ENCODE measurements at places on chromosomes 3 and 15.

DNA sequence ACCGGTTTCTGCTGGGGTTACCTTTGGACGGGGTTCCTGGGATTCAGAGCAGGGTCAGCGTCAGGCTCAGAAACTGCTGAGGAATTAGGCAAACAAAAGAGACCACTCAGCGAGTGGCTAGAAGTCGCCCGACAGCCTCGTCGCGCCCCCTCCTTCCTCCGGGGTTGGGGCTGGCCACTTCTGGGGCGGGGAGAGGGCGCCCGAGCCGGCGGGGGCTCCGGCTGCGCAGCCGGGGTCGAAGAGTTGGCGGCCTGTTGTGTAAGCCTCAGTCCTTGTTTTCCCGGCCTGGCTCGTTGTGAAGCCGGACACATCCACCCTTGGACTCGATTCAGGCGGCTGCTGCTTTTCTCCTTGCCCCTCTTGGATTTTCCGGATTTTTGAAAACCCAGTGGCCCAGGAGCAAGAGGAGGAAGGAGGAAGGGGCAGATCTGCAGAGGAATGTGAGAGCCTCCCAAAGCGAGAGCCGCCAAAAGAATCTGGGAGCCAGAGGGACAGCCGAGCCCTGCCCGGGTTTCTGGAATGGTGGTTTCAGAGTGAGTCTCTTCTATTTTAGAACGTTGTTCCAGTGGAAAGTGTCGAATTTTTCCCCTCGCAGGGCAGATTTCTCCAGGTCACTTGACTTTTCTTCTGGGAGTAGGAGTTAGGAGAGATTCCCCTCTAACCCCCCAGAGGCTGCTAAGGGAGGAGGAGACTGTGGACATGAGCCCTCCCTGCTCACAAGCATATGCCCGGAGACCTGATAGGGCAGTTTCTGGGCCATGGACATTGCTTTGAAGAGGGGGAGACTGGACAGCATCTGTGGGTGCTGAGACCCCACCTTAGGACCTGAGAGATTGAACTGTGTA lies 666 bp downstream of the SNX33 start:
- no peak for DNase-seq

GRCh38 chr15:100966997-100967396 lies 47.8 kb downstream of the LRRK1 start:
- no peak for DNase-seq

DNA sequence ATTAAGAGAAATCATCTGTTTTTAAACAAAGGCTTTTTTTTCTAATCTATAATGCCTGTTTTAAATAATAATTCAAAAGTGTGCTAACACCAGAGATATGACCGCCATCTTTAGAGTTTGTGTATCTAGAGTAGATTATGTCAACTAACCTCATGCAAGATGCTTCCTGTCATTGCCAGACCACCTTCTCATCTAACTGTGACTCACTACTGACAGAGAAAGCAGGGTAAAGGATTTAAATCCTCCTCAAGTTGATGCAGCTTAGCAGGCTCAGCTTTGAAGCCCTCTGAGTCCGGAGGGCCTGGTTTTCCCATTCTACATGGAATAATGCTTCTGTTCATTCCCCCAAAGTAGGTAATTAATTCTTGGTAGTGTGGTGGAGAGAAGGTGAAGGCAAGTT lies 108.5 kb downstream of the ECT2 start:
- DNase-seq, result no peak

DNA sequence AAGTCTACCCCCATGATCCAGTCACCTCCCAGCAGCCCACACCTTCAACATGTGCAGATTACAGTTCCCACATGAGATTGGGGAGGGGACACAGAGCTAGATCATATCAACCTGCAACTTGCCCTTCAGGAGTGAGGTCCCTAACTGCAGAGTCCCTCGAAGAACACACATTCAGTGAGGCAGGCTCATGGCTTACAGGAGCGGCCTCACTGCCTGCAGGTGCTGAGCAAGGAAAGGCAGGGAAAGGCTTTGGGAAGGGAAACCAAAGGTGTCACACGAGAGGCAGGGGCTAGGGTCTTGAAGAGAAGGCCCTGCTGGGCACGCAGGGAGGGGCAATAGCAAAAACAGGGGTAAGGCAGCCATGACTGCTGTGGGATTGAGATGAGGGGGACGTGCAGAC lies 182.4 kb upstream of the CHRNA7 start:
- no peak for DNase-seq

GRCh38 chr3:65604863-65605526 lies 433.7 kb downstream of the MAGI1 start:
- DNase-seq, result no peak

DNA sequence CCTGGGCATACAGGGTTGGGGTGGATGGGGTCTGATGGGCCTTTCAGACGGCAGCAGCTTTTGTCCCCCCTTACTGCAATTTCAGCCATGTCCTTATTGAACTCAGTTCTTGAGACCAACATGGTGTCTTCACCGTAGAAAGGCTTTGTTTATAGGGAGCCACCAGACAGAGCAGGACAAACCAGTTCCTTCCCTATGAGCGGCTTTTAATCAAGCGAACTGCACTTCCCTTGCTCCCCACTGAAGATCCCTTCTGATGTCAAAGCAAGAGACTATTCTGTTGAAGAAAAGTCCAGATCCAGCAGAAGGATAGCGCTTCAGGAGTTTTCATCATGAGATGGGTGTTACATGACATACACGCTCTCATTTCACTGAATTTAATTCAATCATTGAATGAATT lies 100.4 kb downstream of the CD47 start:
- DNase-seq, result no peak

GRCh38 chr3:153348457-153349107 lies 186.6 kb downstream of the RAP2B start:
- DNase-seq, result no peak

DNA sequence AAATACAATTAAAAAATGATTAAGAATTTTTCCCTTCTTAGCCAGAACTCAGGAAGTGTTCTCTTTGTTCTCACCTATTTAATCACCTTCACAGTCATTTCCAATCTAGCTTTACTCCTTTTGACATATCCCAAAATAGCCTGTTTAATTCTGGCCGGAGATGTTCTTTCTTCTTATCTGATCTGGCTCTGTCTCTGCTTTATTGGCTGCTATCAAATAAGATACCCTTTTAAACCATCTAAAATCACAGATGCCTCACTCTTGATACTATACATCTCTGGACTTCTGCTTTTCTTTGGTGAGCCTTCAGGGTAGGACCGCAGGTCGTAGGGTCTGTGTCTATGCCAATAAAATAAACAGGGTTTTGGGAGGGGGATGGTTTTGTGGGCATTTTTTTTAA lies 319.2 kb upstream of the SEMA6D start:
- no peak for DNase-seq

- DNase-seq, result no peak
Measured at GRCh38 chr15:48029642-48030041, 91.1 kb upstream of the SLC24A5 start.
